Karpas-422 (cell line): ENCODE measurements at places on chromosomes 3 and 15. TPM values are rescaled to one million over a fixed set of nuclear protein-coding genes. Genes with fewer than 3 reads are reported as not detected.
A peak's percentile ranks its signal among the peaks of the same experiment; 100 is the strongest.

The BSN gene
- total RNA-seq: 0.37 and 0.61 TPM in 2 replicates

DNA sequence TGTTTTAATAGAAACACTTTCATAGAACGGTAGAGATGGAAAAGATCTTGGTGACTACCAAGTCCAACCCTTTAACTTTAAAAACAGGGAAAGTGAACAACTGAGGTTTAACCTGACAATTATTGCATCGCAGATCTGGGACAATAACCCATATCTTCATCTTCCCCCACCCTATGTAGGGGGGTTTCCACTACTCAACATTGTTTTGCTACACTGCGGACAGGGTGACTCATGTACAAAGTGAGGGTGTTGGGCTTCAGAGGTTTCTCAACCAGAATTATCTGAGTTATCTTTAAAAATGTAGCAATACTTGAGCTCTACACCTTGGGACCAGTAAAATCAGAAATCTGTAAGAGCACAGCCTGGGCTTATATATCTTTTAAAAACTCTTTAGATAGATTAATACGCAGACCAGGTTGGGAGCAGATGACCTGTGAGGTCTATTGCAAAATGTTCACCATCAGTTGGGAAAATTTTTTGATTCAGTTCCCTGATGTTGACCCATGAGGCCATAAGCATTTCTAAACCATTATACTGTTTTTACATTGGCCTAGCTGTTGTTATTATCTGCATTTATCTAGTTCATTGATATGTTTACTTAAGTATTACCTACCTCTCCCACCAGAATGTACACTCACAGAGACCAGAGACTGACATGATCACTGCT is 103.6 kb upstream of the ICE2 start:
- no peak for DNase-seq

- peak; percentile 90 for DNase-seq
Measured at GRCh38 chr3:49013738-49014660, 4.4 kb downstream of the DALRD3 start.

The SSUH2 gene
- 0.22 and 0.90 TPM in 2 replicates for total RNA-seq

- no peak for DNase-seq
Measured at GRCh38 chr15:60908888-60909287, 320.2 kb downstream of the RORA start.

DNA sequence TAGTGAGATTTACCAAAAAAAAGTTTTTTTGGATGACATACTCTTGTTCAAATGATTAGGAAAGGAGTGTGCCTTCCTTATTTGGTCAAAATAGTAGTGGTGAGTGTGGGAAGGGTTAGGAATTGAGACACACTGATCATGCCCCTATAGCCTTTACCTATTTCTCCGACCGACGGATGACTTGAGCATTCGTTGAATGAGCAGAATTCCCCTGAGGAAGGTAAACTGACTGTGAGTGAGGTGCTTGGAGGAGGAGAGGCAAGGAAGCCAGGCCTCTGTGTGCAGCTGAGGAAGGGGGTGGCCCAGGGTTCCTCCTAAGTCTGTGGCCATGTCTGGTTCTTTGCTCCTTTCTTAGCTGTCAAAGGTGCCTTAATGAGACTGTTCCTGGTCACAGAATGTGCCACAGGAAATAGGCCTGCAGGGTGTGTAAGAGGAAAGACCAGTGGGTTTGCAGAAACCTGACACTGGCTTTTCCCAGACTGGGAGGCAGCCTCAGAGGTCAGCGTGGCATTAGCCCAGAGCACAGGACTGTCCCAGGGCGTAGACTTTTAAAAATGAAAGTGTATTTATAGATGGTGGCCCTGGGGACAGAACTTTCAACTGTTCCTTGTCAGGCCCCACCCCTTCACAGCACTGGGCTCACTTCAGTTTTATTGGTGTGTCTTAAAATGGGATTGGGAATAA is 307.7 kb upstream of the C2CD4B start:
- no peak for DNase-seq

- no peak for DNase-seq
Measured at GRCh38 chr3:87448558-87448957, 172.2 kb upstream of the POU1F1 start.

The LYZL4 gene
- not detected in 2 replicates for total RNA-seq

The SMCO1 gene
- total RNA-seq: not detected in 2 replicates

GRCh38 chr3:45993421-45994027 is 2.1 kb downstream of the FYCO1 start:
- no peak for DNase-seq

The SNTN gene
- not detected in 2 replicates for total RNA-seq

DNA sequence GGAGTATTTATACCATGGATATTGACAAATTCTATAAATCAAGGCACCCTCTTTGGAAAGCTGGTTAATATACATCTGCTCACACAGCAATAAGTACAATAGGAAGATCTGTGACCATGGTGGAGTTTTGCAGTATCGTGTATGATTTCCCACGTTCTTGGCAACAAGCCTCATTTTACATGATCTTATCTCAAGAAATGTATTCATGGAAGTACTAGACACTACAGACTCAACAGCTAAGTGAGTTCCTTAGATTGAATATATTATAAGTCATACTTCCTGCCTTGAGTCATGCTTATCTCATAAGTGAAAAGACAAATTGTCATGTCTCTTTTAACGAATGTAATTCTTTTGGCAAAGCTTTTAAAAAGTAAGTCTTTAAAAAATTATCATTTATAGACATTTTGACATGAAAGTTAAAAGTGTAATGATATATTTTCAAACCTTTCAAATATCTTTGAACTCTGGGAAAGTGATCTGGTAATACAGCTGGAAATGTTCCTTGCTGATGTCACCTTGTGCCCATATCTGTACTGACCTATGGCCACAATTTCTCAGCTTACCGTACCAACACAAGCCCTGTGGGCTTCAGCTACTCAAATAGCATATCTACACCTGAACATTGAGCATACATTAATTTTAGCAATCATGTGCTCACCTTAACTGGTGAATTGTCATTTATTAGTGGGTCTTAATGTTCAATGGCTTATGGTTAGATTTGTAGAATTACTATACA is 130.3 kb upstream of the TMC3 start:
- no peak for DNase-seq

The SHQ1 gene
- total RNA-seq: 11.5 and 22.3 TPM in 2 replicates

GRCh38 chr3:52568069-52568468 is 31.7 kb downstream of the UQCC5 start:
- no peak for DNase-seq

The MOBP gene
- not detected in 2 replicates for total RNA-seq

DNA sequence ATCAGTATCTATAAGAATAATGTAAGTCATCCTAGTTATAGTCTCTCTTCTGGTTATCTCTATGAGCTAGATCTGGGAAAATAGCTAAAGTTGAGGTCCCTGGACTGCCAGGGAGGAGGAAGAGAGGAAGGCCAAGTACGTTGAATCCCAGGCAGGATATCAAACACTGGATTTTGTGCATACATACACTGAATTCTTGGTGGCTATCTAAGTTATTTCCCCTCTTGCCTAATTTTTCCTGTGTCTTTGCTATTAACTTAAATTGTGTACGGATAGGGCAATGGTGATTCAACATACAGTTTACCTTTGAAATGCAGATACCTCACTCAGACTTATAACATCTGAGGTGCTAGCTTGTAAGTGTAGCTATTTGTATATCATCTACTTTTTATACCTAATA is 27.2 kb downstream of the FBXO22 start:
- no peak for DNase-seq
